ENCODE measurements at places on chromosomes 11 and 22. TPM values are rescaled to one million over a fixed set of nuclear protein-coding genes. Genes with fewer than 3 reads are reported as not detected.

Gene ACTN3
- under 0.01 TPM for total RNA-seq

Gene GGTLC3
- total RNA-seq: not detected

Gene CYB561A3
- 13.6 TPM for total RNA-seq

Gene NXPE2
- not detected for total RNA-seq

Gene APOL5
- 0.18 TPM for total RNA-seq

Gene NCR3LG1
- 3.9 TPM for total RNA-seq

Gene CRYBB1
- not detected for total RNA-seq

Gene RPS19BP1
- 33.0 TPM for total RNA-seq

Gene SCUBE2
- 0.72 TPM for total RNA-seq

Gene GLYAT
- not detected for total RNA-seq
